ENCODE measurements at places on chromosomes 1 and 21.

- no peak for DNase-seq
Measured at GRCh38 chr21:31714741-31715365, 17.1 kb downstream of the SCAF4 start.

DNA sequence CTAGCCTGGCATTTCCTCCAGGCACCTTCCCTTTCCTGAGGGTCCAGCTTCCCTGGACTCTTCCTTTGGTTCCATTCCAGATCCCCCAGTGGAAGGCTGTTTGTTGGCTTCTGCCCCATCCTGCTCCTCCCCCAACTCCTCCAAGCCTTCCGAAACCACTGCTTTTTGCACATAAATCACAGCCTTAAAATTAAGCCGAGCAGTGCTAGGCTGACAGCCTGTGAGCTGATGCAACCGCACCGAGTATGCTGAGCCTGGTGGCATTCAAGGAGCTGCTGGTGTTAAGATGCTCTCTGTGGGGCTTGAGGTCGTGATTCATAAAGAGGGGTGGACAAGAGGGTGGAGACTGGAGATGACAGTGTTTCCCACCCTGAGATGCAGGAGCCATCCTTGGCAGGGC, 266.6 kb upstream of the C1orf174 start:
- no peak for DNase-seq

DNA sequence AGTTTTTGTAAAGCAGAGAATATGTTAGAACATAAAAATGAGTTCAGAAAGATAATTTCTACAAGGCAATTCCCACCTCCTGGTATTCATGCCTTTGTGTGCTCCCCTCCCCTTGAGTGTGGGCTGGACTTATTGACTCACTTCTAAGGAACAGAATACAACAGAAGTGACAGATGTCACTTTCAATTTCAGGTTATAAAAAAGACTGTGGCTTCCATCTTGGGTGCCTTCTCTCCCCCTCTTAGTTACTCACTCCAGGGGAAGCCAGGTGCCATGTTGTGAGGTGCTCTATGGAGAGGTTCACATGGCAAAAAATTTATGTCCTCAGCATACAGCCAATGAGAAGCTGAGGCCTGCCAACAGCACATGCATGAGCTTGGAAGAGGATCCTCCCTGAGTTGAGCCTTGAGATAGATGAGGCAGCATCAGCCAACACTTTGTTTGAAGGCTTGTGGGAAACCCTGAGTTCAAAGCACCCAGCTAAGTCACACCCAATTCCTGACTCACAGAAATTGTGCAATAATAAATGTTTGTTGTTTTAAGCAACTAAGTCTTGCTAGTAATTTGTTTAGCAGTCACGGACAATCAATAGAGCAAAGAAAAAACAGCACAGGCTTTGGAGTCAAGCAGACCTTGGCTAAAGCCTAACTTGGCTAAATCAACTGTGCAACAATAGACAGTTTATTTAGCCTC, 73.5 kb upstream of the NGF start:
- DNase-seq, result no peak

- no peak for DNase-seq
Measured at GRCh38 chr1:204409123-204409522, 2.5 kb downstream of the PPP1R15B start.

DNA sequence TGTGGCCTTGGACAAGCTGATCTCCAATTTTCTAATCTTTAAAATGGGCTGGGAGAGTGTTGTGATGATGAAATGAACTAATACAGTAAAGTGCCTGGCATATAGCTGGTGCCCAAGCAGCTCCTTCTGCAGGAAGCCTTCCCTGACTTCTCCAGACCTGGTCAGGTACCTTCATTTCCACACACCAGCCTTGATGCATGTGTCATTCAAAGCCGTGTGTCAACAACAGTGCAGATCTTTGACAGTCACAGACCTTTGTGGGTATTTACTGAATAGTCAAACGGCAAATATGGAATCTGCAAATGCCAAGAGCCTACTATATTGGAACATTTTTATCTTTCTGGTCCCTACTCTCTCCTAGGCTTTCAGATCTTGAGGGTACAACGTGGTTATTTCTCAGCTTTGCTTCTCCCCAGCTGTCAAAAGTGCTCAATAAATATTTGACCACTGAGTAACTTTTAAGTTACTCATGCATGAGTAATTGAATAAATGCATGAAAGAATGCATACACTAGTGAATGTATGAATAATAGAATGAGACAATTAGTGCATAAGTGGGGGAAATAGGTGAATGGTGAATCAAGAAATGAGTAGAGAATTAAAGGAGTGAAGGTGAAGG, 75.4 kb downstream of the MDM4 start:
- no peak for DNase-seq

DNA sequence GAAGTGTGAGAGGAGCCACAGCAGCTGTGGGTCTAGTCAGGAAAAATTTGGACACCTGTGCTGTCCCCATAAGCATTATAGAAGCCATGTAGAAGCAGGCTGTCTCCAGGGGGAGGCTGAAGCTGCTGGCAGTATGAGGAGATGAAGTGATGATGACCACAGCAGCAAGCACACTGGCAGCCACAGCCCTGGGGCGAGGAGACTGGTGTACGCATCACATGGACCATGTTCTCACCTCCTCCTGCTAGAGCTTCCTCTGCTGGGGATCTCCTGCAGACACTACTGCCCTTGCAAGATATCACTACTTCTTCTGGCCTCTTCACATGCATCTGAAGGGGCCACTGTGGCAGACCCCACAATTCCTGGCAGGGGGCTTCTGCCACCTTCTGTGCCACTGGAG, 33.8 kb upstream of the CREG1 start:
- no peak for DNase-seq

DNA sequence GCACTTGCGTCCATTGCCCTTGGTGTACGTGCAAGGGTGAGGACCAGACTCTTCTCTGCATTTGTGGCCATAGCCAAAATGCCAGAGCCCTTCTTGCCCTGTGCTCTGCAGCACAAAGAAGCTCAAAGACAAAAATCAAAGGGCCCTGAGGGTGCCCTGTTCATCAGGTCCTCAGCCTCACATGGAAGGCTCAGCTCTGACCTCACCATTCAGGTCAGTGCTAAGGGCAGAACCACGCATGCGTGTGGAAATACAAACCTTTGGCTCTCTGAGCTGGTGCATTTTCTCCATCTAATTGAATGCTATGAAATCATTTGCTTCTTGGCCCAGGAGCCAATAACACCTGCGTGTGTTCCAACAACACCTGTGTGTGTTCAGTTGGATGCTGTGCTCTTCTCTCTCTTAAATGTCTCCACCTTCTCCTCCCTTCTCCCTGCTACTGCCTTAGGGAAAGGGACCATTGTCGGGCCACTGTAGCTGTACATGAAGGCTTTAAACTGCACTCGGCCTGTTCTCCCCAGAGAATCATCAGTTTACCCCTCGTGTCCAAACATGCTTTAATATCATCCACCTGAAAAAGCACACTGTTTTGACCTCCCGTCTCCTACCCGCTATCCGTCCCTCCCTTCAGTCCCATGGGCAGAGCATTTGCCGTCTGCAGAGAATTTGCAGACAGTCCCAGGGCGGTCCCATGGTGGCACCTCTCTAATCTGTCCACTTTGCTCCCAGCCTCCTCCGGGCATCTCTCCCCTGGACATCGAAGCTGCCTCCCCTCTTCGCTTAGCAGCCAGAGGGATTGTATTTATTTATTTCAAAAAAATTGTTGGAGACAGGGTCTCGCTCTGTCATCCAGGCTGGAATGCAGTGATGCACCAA, 60.6 kb downstream of the EVA1C start:
- DNase-seq, result no peak

GRCh38 chr1:37403166-37403565, 71.2 kb upstream of the ZC3H12A start:
- DNase-seq, result no peak

GRCh38 chr1:167935216-167936067, 1.0 kb upstream of the DCAF6 start:
- peak; percentile 28 for DNase-seq

GRCh38 chr1:150577557-150578271, 1.7 kb downstream of the MCL1 start:
- DNase-seq, result no peak

DNA sequence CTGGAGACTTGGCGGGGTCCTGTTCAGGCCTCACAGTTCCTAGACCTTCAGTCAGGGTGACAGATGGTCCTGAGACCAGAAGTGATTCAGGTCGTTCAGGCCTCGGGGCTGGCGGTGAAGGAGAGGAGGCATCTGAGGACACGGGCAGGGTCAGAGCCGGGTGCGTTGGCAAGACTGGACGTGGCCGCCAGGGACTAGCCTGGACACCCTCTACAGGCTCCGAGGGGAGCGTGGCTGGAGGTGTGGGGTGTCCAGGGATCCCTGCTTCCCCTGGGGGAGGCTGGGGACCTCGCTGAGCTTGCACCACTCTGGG, 64.0 kb upstream of the TARDBP start:
- no peak for DNase-seq

DNA sequence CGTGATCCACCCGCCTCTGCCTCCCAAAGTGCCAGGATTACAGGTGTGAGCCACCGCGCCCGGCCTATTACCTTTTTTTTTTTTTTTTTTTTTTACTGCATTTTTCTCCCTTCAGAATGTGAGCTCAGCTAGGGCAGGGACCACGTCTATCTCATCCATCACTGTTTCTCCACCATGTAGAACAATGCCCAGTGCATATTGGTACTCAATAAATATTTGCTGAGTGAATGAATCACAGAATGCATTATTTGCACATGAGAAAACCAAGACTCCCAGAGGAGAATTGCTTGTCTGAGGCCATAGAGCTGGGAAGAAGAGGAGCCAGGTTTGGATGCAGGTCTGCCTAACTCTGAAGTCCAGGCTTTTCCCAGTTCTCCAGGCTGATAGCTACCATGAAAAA, 8.2 kb upstream of the SLC9A1 start:
- DNase-seq, result no peak

DNA sequence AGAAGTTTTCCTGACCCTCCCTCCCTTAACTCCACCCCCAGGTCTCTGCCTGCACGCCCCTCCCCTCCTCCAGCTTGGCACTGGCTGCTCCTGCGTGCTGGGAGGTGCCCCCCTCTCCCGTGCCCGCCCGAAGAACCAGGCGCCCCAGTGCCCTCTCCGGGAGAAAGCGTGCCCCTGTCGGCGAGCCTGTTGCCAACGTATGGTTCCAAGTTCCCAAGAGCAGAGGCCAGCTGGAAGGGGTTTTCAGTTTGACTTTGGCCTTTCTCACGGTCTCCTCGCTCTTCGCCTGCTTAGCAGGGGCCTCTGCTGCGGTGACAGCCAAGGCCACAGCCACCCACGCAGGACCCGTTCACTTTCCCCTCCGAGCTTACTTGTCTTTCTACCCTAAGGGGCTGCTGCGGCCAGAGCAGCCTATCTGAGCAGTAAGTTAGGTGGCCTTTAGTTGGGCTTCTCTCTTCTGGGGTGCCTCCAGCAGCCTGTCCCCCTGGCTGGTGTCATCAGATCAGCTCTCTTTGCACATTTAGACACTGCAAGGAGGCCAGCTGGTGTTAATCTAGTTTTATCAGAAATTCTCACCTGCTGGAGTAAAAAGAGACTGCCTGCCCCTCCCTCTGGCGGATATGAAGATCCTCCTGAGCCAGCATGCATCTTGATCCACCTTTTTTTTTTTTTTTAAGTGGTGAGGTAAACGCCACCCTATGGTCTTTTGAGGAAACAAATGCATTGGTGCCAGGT, 1.5 kb downstream of the STUM start:
- DNase-seq, result peak; percentile 40

DNA sequence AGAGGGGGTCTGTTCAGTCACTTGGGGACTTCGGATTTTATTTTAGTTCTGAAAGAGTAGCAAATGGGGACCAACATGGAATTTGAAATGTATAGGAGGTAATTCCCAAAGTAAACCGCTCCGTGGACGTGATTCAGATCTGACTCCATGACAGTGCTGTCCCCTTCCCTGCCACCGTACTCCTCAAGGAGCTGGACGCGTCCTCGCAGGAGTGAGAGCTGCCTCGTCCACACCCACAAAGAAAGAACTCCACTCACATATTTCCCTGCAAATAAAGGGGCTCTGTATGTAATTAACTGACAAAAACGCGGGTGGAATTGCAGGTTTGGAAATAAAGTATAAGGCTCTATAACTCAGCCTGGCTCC, 183.6 kb downstream of the ETS2 start:
- DNase-seq, result no peak

- no peak for DNase-seq
Measured at GRCh38 chr1:219459351-219460080, 153.4 kb downstream of the ZC3H11B start.

DNA sequence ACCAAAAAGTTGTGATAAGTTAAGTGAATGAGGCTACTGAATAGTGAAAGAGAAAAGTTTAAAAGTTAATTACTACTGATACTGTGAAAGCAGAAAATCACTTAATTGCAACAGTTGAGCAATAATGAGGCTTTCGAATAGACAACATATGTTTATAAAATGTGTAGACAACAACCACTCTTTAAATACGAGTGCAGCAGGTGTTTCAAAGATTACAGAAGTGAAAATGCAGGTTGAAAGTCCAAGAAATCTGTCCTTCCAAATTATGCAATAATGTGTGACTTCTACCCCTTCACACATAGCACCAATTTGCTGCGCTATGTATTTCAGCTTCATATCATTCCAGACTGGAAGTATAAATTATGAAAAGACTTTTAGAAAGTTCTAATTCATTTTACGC, 213.0 kb downstream of the COL24A1 start:
- no peak for DNase-seq

- no peak for DNase-seq
Measured at GRCh38 chr1:229105109-229105508, 165.8 kb upstream of the RAB4A start.

DNA sequence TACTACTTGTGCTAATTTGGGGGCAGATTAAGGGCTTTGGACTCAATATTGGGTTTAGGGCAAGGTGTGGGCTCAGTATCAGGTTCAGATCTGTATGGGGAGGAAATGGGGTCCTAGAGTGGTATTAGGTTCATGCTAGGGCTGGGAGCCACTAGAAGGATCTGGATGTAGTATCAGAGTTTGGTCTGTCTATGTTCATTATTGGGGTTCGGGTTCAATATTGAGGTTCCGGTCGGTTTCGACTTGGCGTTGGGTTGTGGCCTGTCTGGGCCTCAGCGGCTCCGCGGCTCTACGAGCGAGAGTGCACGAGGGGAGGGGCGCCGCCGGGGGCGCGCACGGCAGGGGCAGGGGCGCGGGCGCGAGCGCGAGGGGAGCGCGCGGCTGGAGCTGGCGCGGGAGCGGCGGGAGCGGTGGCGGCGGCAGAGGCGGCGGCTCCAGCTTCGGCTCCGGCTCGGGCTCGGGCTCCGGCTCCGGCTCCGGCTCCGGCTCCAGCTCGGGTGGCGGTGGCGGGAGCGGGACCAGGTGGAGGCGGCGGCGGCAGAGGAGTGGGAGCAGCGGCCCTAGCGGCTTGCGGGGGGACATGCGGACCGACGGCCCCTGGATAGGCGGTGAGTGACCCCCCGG, at the start of gene PTPRF:
Gene PTPRF, plus strand, starts transcription at position 401 of the 624 bp plus-strand sequence. CDS start 14,193 bp downstream, outside the sequence.
- DNase-seq, result peak; percentile 78

DNA sequence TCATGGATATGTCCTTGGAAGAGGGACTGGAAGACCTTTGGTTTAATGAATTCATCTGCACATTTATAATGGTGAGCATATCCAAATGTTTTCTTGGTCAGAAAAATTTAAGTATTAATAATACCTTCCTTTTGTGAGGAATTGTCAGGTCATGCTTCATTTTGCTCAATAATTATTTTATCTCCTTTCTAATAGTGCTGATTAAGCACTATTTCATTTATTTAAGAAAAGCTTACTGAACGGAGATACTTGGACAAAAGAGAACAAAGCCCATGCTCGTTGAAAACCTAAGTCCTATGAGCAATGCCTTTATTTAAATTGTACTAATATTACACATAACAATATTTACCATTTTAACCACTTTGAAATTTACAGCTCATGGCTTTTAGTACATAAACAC, 281.5 kb downstream of the PDE4B start:
- no peak for DNase-seq

- no peak for DNase-seq
Measured at GRCh38 chr1:67827688-67828087, 5.6 kb downstream of the GNG12 start.

- DNase-seq, result no peak
Measured at GRCh38 chr1:68074472-68074871, 24.0 kb upstream of the DIRAS3 start.
